ENCODE measurements at places on chromosomes 7 and 10. TPM values are rescaled to one million over a fixed set of nuclear protein-coding genes. Genes with fewer than 3 reads are reported as not detected.

The PIK3AP1 gene
- 0.89 TPM for total RNA-seq

The MSMB gene
- not detected for total RNA-seq

The LOXL4 gene
- 240 TPM for total RNA-seq

The SVOPL gene
- under 0.01 TPM for total RNA-seq

The CPVL gene
- total RNA-seq = 0.30 TPM

The SFRP4 gene
- total RNA-seq = 0.14 TPM

The SAP25 gene
- total RNA-seq = not detected

The FRA10AC1 gene
- total RNA-seq = 25.8 TPM

All from smooth muscle cell of the umbilical artery (primary cell).